Esophagus muscularis mucosa (tissue), 4 donors: ENCODE measurements at places on chromosomes 2 and 18. TPM values are rescaled to one million over a fixed set of nuclear protein-coding genes. Genes with fewer than 3 reads are reported as not detected.
A peak's percentile ranks its signal among the peaks of the same experiment; 100 is the strongest.

- no peak for DNase-seq
Measured at GRCh38 chr2:6990871-6991270, 73.7 kb downstream of the RNF144A start.

DNA sequence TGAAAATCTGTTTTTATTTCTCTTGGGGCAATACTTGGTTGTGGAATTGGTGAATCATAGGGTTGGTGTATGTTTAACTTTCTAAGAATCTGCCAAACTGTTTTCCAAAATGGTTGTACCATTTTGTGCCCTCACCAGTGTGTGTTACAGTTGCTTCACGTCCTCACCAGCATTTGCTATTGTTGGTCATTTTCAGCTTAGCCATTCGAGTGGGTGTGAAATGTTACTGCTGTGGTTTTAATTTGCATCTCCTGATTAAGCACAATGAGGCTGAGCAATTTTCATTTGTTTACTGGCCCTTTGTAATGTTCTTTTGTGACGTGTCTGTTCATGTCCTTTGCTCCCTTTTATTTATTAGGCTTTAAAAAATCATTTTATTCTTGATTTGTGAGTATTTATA lies 49.7 kb downstream of the FOSL2 start:
- no peak for DNase-seq

DNA sequence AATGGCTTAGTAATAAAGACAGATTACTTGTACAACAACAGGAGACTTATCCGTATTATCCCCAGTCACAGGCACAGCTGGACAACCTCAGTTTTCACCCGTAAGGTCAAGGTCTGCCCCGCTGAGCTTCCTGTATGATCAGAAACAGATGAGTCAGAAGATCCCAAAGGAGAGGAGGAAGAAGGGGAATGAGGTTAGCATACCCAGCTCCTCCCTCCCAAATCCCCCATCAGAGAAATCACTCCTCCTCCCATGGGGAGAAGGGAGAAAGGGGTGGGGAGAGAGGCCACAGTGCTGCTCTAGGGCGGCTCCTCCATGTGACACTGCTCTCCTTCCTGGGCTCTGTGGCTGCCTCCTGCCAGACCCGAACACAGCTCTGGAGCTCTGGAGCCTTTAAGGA lies 53.8 kb upstream of the SPTBN1 start:
- DNase-seq: peak; percentile 93

The COBLL1 gene
- 41.4 TPM for total RNA-seq

GRCh38 chr2:62347563-62348270 lies 151.8 kb downstream of the B3GNT2 start:
- DNase-seq: no peak
